Osteoblast (primary cell): ENCODE measurements at places on chromosomes 12 and 14. TPM values are rescaled to one million over a fixed set of nuclear protein-coding genes. Genes with fewer than 3 reads are reported as not detected.
A peak's percentile ranks its signal among the peaks of the same experiment; 100 is the strongest.

GLT1D1 gene
- total RNA-seq: not detected in 2 replicates

WDHD1 gene
- total RNA-seq: 4.3 and 9.4 TPM in 2 replicates

INF2 gene
- 46.6 and 49.2 TPM in 2 replicates for total RNA-seq

C12orf54 gene
- total RNA-seq: not detected in 2 replicates

CLEC4C gene
- not detected in 2 replicates for total RNA-seq

LBHD2 gene
- total RNA-seq: not detected in 2 replicates

- no peak for DNase-seq
These were observed 105.0 kb downstream of the PPP2R5E start for GRCh38 chr14:63438065-63438757.

DNA sequence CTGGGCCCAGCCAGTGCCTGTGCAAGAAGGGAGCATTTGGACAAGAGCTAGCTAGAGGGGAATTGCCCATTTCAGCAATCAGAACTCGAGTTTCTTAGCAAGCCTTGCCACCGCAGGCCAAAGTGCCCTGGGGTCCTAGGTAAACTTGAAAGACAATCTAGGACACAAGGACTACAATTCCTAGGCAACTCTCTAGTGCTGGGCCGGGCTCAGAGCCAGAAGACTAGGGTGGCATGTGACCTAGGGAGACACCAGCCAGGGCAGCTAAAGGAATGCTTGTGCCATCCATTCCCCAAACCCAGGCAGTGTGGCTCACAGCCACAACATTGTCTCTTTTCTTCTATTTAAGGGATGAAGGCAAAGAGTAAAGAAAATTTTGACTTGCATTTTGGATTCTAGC, 205.0 kb downstream of the BMP4 start:
- DNase-seq: no peak

- no peak for DNase-seq
These were observed 231.1 kb downstream of the CACNA1C start for GRCh38 chr12:2283916-2284315.

- DNase-seq: peak; percentile 25
These were observed 41.6 kb downstream of the CHST11 start for GRCh38 chr12:104498211-104498801.

- peak; percentile 97 for DNase-seq
These were observed 9.0 kb downstream of the RPS6KL1 start for GRCh38 chr14:74913986-74914573.

- DNase-seq: no peak
These were observed 10.7 kb downstream of the POMT2 start for GRCh38 chr14:77310026-77310425.

DNA sequence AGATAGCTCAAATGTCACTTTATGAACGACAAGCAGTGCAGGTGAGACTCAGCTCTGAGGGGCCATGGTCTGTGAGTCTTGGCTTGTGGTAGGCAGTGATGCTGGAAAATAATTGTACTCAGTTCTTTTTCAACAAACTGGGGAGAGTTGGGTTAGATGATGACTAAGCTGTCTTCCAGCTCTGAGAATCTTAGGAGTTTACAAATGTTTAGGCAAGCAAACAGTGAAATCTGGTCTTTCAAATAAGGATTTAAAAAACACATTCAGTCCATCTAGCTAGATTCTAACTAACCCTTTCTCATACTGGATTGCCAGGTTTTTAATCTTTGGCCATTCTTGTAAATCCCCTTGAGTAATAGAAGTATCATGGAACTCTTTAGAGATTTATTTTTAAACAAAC, 3.4 kb downstream of the PHC1 start:
- DNase-seq: peak; percentile 73

- DNase-seq: no peak
These were observed 41.3 kb downstream of the MED13L start for GRCh38 chr12:116236148-116236731.

GRCh38 chr14:35696575-35696974, 112.5 kb downstream of the RALGAPA1 start:
- no peak for DNase-seq

DNA sequence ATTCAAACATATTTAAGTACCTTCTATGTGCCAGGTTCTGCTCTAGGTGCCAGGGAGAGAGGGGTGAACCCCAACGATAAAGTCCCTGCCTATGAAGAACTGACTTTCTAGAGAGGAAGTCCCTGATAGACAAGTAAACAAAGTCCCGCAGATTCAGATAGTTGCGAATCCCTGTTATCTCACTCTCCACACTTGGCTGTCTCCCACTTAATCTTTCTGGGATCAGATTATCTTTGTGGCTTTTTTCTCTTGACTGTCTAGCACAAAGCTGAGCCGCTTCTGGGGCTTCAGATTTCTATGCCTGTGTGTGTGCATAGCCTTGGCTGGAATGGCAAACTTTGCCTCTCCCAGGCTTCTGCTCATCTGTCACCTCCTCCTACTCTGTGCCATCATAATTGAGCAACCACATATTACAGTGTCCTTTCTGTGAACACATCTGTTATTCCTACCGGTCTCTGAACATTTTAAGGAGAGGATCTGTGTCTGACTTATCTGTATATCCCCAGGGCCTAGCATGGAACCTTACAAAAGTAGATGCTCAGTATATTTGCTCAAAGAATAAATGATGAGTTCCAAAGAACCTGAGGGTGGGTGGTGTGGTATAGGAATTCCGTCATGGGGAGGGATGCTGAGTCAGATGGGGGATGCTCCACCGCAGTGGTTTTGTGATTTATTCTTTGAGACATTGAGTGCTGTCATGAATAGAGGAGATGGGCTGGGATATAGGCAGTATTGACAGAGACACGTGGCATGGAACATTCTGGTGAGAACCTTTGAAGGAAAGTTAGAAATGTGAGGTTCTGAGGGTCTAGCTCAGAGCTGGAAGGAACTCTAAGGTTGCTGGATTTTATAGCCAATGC, 28.5 kb downstream of the RGS6 start:
- no peak for DNase-seq

GRCh38 chr12:6603095-6603567, 4.0 kb downstream of the CHD4 start:
- peak; percentile 92 for DNase-seq
